GM20000 (cell line): ENCODE measurements at places on chromosomes 2 and 18.

GRCh38 chr18:47113796-47114540 lies 36.3 kb downstream of the HDHD2 start:
- DNase-seq = no peak

DNA sequence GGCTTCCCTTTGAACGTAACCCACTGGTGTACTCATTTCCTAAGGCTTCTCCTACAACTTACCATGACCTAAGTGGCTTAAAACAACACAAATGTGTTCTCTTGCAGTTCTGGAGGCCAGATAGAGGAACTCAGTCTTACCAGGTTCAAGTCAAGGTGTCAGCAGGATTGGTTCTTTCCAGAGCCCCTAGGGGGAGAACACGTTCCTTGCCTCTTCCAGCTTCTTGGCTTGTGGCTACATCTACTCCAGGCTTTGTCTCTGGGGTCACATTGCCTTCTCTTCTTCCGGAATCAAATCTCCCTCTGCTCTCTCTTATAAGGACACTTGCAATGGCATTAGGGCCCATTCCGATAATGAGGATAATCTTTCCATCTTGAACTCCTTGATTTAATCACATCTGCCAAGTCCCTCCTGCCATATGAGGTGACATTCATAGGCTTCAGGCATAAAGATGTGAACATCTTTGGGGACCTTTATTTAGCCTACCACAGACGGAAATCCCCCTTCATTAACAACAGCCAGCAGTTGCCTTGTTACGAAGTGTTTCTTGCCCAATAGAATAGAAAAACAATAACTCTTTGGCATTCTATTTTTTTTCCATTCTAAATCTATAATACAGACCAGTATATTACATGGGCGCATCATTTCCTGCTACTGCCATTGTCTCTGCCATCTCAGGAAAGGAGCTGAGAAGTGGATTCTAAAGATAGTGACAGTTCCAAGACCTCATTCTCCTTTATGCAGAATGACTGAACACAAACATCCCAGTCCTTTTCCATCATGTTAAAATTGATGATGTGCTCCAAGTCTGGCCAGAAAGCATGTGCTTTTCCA lies 362.0 kb downstream of the ZNF521 start:
- no peak for DNase-seq

- DNase-seq = peak; percentile 92
Observed at GRCh38 chr2:85418132-85419008, at the start of gene SH2D6. Gene SH2D6 (plus strand): TSS chr2:85418714. CDS start chr2:85429466, 10,752 bp downstream.

GRCh38 chr2:17816396-17817245 lies at the start of gene MSGN1:
Gene MSGN1 (plus strand): TSS chr2:17816460. CDS start chr2:17816519, 59 bp downstream.
- DNase-seq = no peak

- no peak for DNase-seq
Observed at GRCh38 chr2:30800159-30800558, 7.1 kb downstream of the CAPN13 start.

- DNase-seq = no peak
Observed at GRCh38 chr2:37707393-37707792, 36.0 kb upstream of the CDC42EP3 start.

DNA sequence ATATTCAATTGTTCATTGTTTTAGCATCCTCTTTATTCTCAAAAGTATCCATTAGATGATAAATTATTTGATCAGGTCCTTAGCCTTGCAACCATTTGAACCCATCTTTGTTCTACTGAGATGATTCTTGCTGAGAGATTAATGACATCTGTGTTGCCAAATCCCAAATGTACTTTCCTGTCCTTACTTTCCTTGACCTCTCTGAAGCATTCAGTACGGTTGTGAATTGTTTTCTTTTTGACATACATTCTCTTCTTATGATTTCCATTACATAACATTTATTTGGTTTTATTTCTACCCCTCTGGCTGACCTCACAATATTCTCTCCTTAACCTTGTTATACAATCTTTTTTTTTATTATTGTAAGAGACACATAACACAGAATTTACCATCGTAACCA lies 1058.6 kb upstream of the CNTNAP5 start:
- DNase-seq = no peak

DNA sequence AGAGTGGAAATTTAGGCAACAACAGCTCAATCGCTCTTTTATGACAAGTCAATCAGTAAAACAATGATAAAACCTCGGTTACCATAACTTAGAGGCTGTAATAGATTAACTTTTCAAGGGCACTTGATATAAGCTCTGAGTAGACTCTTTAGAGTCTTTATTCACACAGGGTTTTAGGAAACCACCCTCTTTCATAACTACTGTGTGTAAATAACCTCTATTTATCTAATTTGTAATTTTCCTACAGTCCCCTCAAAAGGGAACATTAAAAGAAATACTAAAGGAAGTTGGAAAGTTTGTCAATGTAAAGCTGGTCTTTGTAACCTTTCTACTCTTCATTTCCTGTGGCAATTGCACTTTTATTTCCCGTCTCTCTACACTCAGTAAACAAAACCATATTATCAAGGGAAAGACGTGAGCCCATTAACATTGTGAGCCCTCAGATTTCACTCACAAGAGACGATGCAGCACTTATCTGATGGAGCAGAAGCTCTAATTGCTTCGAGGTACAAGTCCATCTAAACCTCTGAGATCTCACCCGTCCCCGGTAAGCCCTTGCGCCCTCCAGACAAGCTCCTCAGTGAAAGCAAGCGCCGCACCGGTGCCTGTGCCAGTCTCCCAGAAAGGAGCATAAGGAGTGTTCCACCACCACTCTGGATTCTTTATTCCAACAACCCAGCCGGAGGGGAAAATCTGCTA lies 1.1 kb upstream of the HOXD1 start:
- DNase-seq = no peak

DNA sequence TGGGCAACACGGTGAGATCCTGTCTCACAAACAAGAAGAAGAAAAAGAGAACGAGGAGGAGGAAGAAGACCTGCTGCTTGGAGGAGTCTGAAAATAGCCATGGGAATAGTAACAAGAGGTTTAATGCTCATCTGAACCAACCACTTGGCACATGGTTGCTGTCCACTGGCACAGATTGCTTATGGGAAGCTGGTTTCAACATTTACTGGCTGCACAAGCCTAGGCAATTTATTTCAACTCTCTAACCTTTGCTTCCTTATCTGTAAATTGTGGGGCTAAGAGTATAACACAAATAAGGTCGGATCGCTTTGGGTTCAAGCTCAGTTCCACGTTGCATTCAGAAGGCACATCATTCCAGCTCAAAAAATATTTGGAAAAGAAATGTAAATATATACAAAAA lies 14.2 kb upstream of the RHOB start:
- no peak for DNase-seq

GRCh38 chr2:101330253-101330933 lies 21.9 kb upstream of the RNF149 start:
- no peak for DNase-seq

GRCh38 chr2:237482485-237482884 lies 4.6 kb upstream of the MLPH start:
- DNase-seq = no peak

GRCh38 chr2:6526093-6526824 lies 339.4 kb downstream of the CMPK2 start:
- peak; percentile 13 for DNase-seq

- no peak for DNase-seq
Observed at GRCh38 chr2:197307236-197307932, 3.2 kb downstream of the ANKRD44 start.

DNA sequence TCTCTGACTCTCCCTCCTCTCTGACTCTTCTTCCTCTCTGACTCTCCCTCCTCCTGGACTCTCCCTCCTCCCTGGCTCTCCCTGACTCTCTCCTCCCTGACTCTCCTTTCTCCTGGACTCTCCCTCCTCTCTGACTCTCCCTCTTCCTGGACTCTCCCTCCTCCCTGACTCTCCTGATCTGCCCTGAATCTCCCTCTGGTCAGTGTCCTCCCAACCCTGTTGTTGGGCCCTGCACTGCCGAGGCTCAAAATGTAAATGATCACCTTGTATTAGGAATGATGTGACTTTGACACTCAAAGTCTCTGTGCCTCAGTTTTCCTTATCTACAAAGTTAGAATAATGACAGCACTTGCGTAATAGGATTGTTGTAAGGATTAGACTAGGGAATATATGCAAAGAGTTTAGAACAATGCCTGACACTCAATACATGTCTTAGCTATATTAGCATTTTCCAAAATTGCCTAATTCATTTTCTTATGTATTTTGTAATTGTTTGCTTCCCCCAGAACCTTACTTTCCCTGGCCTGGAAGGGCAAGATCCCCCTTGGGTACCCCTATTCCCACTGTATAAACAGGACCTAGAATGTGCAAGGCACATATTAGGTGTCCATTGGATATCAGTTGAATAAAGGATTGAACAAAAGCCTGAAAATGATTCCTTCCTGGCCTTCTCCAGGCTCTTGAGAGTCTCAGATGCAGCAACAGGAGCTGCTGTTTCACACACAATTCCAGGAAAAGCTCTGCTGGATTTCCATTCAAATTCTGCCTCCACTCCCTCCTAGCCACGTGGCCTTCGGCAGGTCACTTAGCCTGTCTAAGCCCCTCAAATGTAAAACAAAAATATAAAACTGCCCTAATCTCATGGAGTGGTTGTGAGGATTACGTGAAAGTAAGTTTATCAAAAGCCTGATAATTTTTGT lies 170.1 kb downstream of the INHBB start:
- no peak for DNase-seq

DNA sequence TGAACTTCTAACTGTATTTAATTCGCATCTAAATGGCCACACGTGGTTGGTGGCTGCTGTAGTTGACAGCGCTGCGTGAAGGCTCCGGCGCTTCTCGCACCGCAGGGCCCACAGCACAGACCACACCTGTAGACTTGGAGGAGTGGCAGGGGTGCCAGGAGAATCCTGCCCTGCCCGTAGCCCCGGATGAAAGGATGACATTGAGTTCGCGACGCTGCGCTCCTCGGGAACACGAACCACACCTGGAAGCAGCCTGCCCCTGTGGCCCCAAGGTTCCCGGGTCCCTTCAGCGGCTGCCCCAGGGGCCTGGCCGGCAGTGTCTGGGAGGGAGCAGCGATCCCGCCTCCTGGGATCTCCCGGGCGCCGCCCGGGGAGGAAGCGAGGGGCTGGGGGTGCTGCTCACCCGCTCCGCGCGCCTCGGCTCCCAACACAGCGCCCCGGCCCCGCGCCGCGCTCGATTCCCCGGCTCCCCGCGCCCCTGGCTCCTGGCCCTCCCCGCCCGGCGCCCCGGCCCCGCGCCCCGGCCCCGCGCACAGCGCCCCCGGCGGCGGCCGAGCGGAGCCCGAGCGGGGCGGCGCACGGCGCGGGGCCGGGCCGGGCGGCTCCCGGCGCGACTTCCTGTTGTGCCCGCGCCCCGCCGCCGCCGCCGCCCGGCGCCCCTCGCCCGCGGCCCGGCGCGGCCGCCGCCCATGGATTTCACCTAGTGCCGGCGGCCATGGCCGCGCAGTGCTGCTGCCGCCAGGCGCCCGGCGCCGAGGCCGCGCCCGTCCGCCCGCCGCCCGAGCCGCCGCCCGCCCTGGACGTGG lies at the start of gene RNPEPL1:
RNPEPL1 (plus strand) TSS at position 613 of the 806 bp plus-strand sequence; CDS start at position 716, 103 bp downstream.
- DNase-seq = peak; percentile 85

GRCh38 chr18:59352250-59352855 lies 6.7 kb downstream of the LMAN1 start:
- no peak for DNase-seq

DNA sequence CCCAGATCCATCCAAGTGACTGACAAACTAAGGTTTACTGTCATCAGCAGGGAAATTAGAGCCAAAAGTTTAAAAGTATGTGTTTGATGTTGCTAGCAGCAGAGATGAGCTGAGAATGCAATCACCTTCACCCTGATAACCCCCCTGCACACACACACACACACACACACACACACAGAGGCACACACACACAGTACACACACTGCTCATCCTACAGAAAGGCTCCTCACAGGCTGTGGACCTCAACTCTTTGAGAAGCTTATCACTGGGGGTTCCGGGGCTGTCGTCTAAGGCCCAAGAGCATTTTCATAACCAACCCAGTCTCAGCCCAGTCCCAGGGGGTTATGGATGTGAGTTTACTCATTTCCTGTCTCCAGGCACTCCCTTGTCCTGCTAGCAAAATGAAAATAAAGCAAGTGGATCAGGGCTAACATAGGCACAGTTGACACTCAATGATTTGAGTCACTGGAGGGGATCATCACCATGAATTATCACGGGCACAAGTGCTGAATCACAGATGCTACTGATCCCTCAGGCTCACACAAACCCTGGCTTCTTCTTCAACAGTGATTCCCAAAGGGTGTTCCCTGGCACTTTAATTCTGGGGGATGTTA lies 76.6 kb downstream of the ALK start:
- DNase-seq = no peak

GRCh38 chr18:21458788-21459187 lies 141.7 kb downstream of the ESCO1 start:
- no peak for DNase-seq

GRCh38 chr18:4333043-4333442 lies 122.1 kb downstream of the DLGAP1 start:
- no peak for DNase-seq

GRCh38 chr18:45726603-45727002 lies 2.6 kb downstream of the SLC14A1 start:
- DNase-seq = no peak

DNA sequence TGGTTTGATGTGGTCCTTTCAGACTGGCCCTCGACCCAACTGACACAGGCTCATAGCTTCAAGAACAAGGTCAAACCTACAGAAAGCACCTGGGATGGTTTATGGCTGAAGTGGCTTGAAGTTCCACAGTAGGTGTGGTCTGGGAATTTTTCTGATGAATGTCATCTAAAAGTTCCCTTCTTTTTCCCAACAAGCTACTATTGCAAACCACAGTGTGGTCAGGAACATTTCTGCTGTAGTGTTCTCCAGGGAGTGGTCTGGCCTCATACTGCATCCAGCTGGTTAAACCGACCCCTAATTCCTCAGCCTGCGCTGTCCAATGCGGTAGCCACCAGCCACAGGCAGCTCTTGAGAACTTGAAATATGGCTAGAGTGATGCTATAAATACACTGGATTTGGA lies 92.7 kb downstream of the FAM124B start:
- no peak for DNase-seq

DNA sequence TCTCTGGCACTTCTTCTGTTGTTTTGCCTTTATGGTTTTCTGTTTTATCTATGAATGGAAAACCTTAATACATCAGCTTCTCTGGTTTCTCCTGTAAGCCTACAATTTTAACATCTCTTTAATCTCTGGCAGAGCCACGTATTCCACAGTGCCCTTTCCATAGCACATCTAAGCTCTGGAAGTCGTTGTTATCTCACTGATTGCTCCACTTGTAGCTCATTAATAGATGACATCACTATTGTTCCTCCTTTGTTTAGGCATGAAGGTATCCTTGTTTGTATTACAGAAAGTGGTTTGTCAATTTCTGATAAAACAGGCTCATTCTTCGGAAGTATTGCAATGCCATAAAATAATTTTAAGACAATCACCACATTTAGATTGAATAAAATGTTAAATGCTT lies 185.2 kb downstream of the ZNF804A start:
- DNase-seq = no peak

GRCh38 chr2:126649101-126649500 lies 6.9 kb upstream of the GYPC start:
- no peak for DNase-seq

GRCh38 chr18:32383050-32383819 lies 87.4 kb downstream of the GAREM1 start:
- no peak for DNase-seq
